MCF 10A (cell line): ENCODE measurements at places on chromosomes 13 and 19. TPM values are rescaled to one million over a fixed set of nuclear protein-coding genes. Genes with fewer than 3 reads are reported as not detected.
A peak's percentile ranks its signal among the peaks of the same experiment; 100 is the strongest.

DNA sequence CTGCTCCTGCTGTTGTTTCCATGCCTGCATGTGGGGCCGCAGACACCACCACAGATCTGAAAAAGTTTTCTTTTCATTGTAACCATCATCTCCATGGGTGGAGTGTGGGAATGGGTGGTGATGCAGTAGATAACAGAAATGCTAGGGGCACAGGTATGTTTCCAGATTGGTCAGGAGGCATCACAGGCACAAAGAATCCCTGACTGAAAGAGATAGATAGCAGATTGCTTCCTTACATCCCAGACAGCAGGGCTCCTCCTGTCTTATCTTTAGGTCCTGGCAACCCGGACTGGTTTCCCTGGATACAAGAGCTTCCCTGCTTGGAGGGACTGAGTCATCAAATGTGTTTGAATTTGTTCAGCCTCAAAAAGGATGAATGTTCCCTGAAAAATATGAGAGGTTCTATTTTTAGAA lies 1937.6 kb downstream of the PCDH9 start:
- no peaks in the 10 kb centered on the region for H3K4me1 ChIP-seq
- H3K27ac ChIP-seq: no peak overlapping the region
- DNase-seq: peak; percentile 33
- no peaks in the 10 kb centered on the region for H3K27me3 ChIP-seq

- no peaks in the 10 kb centered on the region for H3K36me3 ChIP-seq
- H3K4me3 ChIP-seq: no peak overlapping the region
- no peak for DNase-seq
- no peaks in the 10 kb centered on the region for H3K4me1 ChIP-seq
Measured at GRCh38 chr19:9860407-9860806, 25.3 kb downstream of the PIN1 start.

- H3K36me3 ChIP-seq: peaks cover 71% of the 10 kb centered on the region
- no peaks in the 10 kb centered on the region for H3K27me3 ChIP-seq
- DNase-seq: no peak
- H3K4me1 ChIP-seq: peaks cover 9% of the 10 kb centered on the region
- no peak overlapping the region for H3K4me3 ChIP-seq
Measured at GRCh38 chr19:45020071-45020470, 18.8 kb upstream of the CLASRP start.

Gene RNF17
- total RNA-seq: not detected in 2 replicates

Gene FFAR2
- not detected in 2 replicates for total RNA-seq

DNA sequence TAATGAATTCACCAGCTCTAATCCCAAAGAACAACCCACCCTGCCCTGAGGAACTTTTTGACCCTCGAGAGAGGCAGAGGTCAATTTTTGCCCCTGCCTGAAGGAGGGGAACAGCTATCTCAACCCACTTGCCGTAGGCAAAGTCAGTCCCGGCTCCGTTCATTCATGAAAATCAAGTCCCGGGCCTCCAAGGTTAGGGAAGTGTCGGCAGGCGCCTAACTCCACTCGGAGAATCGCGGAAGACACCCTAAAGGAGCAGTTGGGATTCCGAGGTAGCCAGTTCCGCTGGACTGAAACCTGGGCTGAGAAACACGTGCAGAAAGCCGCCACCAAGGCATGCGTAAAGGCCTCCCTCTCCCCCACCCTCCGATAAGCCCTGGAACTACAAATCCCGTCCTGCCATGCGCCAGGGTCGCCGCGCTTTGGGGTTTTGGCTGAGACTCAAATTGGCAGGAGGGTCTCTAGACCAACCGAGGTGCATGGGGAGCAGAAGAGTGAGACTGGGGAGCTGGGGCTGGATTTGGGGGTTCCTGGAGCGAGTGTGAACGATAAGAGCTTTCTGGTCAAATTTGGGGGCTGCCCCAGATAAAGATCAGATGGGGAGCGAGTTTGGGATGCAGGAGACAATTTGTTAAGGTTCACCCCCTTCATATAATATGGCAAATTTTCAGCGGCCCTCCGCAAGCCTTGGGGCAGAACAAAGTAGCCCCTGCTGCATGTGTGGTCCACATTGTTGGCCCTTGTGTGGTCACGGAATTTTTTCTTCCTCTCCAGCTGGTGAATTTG lies at the start of gene TNPO2:
Gene TNPO2, minus strand, starts transcription at position 292 of the 786 bp plus-strand sequence. CDS start 2,955 bp downstream, outside the sequence.
- H3K4me1 ChIP-seq: peaks cover 12% of the 10 kb centered on the region
- DNase-seq: peak; percentile 72
- H3K4me3 ChIP-seq: peak within 1 kb of the TSS; percentile 96
- H3K27me3 ChIP-seq: no peaks in the 10 kb centered on the region
- peaks cover 51% of the 10 kb centered on the region for H3K36me3 ChIP-seq

Gene CYP2A7
- not detected in 2 replicates for total RNA-seq

DNA sequence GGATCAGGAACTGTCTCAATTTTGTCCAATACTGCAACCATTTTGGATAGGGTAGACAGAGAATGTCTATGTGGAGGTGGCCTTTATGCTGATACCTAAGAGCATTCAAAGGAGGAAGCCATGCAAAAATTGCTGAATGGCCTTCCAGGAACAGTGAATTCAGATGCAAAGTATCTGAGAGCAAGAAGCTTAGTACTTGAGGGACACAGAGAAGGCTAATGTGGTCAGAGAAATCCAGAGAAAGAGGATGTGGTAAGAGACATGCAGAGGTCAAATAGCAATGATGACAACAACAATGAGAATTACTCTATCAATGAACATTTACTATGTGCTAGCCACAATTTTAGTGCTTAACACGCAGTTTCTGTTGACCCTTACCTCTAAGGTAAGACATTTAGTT lies 785.6 kb upstream of the KLHL1 start:
- H3K36me3 ChIP-seq: no peaks in the 10 kb centered on the region
- H3K4me1 ChIP-seq: no peaks in the 10 kb centered on the region
- no peak for DNase-seq
- no peaks in the 10 kb centered on the region for H3K27me3 ChIP-seq

Gene ZNF829
- 3.3 and 3.7 TPM in 2 replicates for total RNA-seq

Gene CNN1
- not detected in 2 replicates for total RNA-seq

- no peak for DNase-seq
- no peaks in the 10 kb centered on the region for H3K27me3 ChIP-seq
- H3K36me3 ChIP-seq: peaks cover 1% of the 10 kb centered on the region
- H3K4me3 ChIP-seq: peak overlapping the region; percentile 90
Measured at GRCh38 chr19:14082675-14082960, 3.0 kb downstream of the C19orf67 start.

Gene NTF4
- total RNA-seq: 6.0 and 7.8 TPM in 2 replicates

- H3K27ac ChIP-seq: no peak overlapping the region
- peaks cover 7% of the 10 kb centered on the region for H3K4me1 ChIP-seq
- no peaks in the 10 kb centered on the region for H3K36me3 ChIP-seq
- DNase-seq: no peak
- H3K27me3 ChIP-seq: no peaks in the 10 kb centered on the region
Measured at GRCh38 chr13:30697996-30698401, 37.3 kb upstream of the ALOX5AP start.

DNA sequence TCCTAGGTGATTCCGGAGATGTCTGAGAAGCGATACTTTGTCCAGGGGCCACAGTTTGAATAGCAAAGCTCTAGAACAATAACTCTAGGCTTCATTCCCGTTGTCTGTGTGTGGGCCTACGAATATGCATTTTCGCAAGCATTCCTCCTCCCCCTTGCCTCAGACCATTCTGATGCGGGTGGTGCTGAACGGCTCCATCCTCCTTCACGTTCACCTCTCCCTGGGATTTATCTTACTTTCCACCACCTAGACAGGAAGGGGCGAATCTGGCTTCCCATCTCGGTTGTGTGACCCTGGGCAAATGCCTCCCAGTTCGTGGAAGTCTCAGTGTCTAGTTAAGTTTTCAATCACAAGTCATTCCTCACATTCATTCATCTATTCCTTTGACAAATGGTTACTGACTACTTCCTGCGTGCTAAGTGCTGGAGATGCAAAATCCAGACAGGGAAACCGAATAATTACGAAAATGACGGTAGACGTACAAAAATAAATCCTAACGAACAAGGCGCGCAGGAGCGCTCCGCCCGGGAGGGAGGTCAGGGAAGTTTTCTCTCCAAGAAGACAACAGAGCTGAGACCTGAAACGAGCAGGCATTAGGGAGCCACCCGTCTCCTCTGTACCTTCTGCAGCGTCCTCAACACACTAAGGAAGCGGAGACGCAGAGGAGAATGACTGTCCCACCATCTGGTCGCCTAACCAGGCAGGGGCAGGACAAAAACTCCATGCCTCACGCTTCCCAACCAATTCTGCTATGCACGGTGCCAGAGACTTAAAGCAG lies 1.3 kb upstream of the CNOT3 start:
- H3K27ac ChIP-seq: peak overlapping the region; percentile 71
- peak overlapping the region; percentile 79 for H3K4me3 ChIP-seq
- peaks cover 25% of the 10 kb centered on the region for H3K4me1 ChIP-seq
- peaks cover 7% of the 10 kb centered on the region for H3K36me3 ChIP-seq
- no peak for DNase-seq
